ENCODE measurements at places on chromosomes 1 and 21.

- peak; percentile 63 for DNase-seq
These were observed at the start of gene ADARB1 for GRCh38 chr21:45074048-45074817. TSS of gene ADARB1 (plus strand) at chr21:45074580. CDS start at chr21:45171657, 97,077 bp downstream.

DNA sequence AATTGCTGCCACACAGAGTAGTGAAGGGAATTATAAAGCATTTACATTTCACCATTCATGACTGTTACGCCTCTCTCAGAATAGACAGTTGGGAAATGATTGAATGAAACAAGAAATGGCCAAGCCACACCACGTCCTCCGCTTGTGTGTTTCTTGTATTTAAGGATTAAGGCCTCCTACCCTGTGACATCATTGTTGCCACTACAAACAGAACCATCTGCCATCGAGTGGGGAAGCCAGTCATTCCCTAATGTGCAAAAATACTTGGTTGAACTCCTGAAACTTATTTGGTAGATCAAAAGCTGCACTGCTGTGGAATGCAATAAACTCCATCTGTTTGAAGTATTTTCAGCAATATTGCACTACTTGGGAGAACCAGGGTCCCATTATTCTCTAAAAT lies 99.0 kb upstream of the C1orf105 start:
- no peak for DNase-seq

DNA sequence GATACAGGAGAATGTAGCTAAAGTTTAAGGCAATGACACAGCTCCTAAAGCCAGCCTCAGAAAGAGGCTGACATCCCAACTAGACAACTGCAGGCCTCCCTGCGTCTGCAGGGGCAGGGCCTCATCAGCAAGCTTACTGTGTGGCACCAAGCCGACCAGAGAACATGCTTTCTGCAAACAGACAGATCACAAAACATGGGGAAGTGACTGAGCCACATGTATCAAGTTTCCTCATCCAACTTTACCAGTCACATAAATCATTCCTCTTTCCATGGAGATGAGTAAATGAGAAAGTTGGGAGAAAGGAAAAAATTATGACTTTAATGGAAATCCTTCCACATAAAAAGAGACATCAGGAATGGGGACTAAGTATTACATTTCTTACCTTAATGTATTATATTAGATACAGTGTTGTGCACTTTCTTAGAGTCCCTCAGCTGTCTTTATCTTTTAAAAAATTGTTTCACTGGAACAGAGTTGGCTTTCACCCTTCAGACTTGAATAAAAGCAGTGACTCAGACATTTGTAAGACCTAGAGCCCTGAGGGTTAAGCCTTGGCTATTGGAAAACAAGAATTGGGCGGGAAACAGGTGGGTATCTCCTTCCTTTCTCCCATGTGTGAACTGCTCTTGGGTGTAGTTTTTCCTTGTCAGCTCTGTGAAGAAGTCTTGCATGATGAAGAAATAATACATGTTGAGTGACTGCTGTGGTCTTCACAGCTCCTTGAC lies 305.7 kb upstream of the SNX7 start:
- no peak for DNase-seq

DNA sequence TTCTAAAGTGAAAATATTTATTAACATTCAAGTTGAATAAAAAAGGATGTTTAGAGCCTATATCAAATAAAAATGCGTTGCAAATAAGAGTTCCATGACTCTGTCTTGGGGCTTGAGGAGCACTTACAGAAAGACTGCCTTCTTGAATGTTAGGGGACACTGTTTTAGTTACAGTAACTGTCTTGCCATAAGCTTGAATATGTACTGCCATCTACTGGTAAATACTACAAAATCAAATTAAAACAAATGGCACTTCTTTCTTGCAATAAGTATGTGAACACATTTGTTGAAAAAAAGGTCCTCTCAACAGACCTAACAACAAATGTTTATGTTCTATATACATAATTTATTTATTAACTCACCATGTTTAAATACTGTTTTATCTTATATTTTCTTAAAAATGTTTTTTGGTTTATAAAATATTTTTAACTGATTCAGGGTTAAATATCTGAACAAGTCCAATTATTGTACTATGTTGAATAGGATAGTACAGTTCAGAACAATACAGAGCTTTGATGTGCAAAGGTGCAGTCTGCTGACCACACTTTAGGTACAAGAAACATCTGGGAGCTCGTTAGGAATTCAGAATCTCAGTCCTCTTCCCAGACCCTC lies 199.5 kb downstream of the LRRIQ3 start:
- no peak for DNase-seq

DNA sequence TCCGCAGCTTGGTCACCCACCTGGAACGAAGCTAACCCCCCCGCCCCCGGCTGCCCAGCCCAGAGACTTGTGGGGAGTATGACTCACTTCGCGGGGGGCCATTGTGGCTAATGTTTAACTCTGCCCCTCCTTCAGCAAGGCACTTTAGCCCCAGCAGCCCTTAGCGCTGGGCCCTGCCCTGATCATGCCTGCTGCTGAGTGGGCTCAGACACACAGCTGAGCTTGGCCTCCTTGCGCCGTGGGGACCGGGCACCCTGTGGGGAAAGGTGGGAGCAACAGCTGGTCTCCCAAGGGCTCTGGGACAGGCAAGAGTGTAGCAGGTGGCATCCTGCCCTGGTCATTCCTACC lies 6.3 kb upstream of the LAD1 start:
- no peak for DNase-seq

DNA sequence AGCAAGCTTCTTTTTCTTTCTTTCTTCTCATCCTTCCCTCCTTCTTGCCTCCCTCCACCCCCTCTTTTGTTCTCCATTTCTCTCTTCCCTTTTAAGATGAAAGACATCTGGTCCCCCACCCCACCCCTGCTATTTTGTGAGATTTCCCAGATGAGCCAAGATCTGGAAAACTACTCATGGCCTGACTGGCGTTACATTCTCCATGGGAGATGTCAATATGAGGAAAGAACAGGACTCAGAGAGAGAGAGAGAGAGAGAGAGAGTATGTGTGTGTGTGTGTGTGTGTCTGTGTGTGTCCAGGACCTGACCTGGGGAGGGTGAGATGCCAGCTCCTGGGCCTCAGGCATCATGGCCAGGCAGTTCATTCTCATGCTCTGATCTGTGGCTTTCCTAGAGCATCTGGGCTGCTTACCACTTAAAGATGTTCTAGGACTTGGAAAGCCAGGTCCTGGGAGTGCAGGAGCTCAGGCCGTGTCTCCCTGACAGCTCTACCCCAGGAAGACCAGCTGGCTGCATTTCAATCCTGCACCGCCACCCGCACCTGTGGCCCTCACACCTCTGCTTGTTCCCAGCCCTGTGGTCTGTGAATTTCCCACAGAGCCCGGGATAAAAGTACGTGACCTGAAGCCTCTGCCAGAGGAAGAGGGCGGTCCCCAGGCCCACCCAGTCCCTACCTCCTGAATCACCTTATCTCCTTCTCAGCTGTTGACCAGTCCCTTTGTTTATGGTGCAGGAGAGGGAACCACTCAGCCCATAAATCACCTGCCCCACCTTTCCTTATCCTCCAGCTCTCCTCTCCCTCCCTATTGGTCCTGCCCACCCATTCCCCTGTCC lies 3.2 kb upstream of the BEST4 start:
- DNase-seq = no peak

- DNase-seq = no peak
These were observed 2.9 kb downstream of the AJAP1 start for GRCh38 chr1:4657244-4657789.

- no peak for DNase-seq
These were observed 47.5 kb downstream of the HSF2BP start for GRCh38 chr21:43611598-43612369.

- no peak for DNase-seq
These were observed 104.3 kb upstream of the CD34 start for GRCh38 chr1:208015255-208015654.

- no peak for DNase-seq
These were observed 38.9 kb downstream of the ST6GALNAC3 start for GRCh38 chr1:76113446-76113845.

- DNase-seq = no peak
These were observed 363.7 kb downstream of the NEGR1 start for GRCh38 chr1:71918630-71919029.

DNA sequence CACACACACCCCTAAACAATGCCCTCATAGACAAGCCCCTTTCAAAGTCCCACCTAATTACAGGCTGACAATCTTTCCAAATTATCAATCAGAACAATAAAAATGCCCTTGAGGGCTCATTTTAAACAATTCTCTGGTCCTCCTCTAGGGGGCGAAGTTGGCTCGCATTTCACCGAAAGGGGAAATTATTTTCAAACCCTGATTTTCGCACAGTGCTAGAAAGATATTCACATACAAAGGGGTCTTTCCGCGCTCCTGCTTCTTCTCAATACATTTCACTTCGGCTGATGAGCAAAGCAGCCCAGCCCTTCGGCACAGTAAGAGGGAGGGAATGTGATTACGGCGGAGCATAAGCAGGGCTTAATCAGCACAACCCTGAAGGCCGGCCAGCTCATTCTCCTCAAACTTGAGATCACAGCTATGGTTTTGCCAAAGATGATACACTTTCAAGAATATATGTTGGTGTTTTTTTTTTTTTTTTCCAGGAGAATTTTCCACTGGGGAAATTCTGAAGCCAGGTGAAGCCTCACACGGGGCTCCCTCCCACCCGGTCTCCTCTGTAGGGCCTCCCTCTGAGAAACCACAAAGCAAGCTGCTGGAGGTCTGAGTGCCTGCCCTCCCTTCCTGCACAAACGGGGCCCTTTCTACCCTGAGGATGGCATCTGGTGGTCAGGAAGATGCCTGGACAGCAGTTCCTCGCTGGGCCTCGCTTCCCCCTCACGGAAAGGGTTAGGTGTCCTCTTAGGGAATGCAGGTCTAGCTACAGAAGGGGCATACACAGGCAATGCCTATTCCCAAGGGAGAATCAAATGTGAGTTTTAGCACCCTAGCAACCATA lies 66.9 kb downstream of the GNG12 start:
- peak; percentile 27 for DNase-seq

DNA sequence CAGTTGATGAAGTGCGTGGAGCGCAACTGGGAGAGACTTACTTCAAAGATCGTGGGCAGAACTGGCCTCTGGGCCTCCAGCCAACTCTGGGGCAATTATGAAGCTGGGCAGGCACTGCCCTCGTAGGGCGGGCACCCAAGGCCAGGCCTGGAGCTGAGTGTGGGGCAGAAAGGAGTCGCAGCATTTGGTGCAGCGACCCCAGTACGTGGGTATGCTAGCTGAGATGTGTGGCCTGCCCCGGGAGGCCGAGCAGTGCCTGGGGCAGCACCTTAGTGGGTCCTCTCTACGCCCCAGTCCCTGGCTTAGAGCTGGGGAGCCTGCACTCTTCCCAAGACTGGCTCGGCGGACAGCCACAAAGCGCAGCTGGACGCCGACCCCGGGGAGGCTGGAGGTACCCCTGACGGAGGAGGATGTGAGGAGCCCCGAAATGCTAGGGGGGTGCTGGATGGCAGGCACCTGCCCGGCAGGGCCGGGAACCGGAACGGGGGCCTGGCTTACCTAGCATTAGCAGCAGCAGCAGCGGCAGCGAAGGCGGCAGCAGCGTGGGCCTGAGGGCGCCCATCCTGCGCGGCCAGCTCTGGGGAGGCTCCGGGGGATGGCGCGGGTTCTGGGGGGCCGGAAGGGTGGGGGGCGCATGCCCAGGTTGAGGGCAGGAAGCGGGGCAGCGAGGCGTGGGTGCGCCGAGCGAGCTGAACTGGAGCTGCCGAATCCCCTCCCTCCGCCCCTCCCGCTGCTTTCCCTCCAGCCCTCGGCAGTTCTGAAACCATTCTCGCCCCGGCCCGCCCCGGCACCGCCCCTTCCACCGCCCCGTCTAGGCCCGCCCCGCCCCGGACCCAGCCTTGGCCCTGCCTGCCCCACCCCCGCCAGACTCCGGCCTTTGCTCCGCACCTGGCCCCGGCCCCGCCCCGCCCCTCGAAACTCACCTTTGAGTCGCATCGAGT lies at the start of gene IGSF8:
TSS of gene IGSF8 (minus strand) at position 709 of the 941 bp plus-strand sequence. CDS start at position 562, 147 bp downstream.
- DNase-seq = peak; percentile 87

DNA sequence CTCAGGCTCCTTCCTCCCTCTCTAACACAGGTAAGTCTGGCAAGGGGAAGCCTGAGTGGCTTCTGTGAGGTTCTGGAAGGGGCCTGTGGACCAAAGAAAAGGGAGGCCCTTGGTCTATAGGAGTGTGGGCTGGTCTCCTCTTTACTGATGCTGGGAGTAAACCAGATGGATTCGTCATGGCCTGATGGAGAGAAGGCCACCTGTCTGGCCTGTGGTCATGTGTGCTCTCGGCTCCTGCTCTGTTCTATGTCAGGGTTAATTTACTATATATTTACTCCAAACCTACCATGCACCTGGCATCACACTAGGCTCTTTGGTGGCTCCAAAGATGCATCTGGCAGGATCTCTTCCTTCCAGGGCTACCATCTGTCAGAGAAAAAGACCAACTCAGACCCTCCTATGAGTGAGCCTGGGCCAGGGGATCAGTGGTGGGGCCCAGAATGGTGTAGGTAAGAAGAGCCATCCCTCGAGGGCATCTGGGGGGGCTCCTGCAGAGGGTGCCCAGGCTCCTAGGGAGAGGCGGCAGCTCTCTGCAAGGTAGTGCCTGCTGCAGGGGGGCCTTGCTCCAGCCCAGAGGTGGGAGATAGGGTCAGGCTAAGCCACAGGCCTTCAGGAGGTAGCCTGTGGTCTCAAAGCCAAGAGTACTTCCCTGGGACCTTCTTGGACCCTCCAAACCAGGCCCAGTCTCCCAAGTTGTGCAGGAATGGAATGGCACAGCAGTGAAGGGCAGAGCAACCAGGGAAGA lies 68.2 kb upstream of the SELENON start:
- no peak for DNase-seq

DNA sequence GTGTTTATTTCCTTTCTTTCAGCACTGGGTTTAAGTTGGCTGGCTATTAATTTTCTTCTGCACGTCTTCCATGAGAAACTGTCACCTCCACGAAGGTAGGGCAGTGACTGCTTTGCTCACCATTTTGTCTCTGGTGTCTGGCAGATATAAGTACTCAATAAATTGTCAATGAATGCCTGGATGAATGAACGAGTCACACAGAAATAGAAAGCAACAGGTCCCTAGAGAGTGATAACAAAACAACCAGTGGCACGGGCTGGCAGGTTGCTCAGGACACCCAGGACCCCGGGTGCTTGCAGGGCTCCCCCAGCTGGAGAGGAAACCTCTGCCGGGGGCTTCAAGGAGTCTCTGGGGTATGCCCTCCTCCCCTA lies 3.2 kb upstream of the MYOC start:
- DNase-seq = no peak

GRCh38 chr1:11804666-11805421 lies 920 bp downstream of the MTHFR start:
- DNase-seq = peak; percentile 5

DNA sequence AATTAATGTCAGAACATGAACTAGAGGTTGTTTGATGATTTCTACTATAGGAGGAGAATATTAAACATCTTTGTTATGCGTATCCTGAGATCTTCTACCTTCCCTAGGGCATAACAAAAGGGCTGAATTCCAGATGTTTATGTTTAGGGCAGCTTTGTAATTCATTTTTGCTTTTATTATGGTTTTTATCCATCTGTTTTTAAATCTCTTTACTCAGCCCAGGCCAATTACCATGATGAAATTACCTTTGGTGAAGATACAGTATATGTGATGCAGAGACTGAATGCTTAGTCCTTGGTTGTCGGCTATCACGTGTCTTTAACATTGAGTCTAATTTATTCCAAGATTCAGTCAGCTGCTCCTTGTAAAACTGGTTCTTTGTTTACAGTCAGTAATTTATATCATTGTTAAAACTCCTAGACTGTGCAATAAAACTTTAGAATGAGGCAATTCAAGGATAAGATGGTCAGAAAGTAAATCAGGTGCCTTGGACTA lies 176.9 kb downstream of the CTH start:
- DNase-seq = no peak

GRCh38 chr1:153679337-153680119 lies 1.0 kb downstream of the NPR1 start:
- DNase-seq = peak; percentile 26

Measured in central memory CD4-positive, alpha-beta T cell (primary cell).